Posterior cingulate gyrus (tissue), 11 donors: ENCODE measurements at places on chromosomes 6 and 20.

- DNase-seq: no peak
Measured at GRCh38 chr6:134511984-134512683, 194.2 kb upstream of the SGK1 start.

DNA sequence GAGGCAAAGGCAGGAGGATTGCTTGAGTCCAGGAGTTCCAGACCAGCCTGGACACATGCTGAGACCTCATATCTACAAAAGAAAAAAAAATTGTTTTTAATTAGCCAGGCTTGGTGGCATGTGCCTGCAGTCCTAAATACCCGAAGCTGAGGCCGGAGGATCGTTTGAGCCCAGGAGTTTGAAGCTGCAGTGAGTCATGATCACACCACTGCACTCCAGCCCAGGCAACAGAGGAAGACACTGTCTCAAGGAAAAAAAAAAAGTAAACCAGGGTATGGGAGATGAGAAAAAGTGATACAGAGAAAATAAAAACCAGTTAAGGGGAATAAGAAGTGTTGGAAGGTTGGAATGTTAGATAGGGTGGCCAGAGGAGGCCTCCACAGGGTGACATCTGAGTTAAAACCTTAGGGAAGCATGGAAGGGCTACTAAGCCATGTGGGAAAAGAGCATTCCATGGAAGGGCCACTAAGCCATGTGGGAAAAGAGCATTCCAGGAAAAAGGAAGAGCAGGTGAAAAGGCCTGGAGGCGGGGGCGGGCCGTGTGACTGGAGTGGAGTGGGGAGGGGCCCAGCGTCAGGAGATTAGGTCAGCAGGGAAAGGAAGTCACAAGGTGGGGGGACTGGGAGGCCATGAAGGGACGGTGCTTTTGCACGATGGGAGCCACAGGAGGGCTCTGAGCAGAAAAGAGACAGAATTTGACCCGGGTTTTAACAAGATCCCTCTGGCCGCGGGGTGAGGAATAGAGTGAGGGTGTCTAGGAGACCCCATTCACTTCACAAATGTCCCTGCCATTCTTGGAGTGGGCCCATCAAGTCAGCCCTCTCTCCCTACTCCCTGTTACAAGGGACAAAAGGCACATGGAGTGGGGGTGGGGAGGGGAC, 18.3 kb downstream of the CPNE5 start:
- no peak for DNase-seq

DNA sequence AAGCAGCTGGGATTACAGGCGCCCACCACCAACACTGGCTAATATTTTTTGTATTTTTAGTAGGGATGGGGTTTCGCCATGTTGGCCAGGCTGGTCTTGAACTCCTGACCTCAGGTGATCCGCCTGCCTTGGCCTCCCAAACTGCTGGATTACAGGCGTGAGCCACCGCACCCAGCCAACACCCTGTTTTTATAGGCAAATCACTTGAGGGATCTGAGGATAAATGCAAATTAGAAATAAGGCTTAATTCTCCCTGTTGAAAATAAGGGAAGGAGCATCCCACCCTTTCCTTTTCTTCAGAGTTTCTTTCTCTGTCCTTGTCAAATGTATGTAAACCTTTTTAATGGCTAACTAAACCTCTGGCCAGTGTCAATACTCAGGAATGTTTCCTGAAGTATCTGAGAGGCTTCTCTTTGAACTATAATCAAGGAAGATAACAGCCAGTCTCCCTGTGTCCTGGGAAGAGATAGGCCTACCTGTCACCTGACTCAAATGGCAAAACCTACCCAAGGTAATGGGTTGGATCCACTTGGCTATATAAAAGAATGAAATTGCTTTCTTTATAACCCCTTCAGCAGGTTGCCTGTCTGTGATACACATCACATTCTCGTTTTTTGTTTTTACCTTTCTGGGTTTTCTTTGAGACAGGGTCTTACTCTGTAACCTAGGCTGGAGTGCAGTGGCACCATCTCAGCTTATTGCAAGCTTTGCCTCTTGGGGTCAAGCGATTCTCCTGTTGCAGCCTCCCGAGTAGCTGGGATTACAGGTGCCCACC, 64.5 kb upstream of the TNFAIP3 start:
- no peak for DNase-seq

- DNase-seq: no peak
Measured at GRCh38 chr6:19410481-19410880, 426.7 kb upstream of the ID4 start.

DNA sequence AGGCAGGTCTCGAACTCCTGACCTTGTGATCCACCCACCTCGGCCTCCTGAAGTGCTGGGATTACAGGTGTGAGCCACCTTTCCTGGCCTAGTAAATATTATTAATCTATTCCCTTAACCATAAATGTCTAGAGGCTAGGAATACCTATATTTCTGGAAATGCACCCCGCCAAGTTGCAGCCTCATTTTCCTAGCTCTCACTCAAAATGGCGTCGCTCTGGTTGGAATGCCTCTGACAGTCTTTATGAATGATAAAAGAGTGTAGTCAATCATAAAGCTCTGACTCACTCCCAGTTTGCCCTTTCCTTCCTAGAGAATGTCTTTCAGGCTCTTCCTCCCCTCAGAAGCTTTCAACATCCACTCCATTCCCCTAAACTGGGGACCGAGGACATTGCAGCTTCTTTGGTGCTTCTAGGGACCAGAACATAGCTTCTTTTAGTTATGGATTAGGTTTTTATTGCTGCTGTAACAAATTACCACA, 14.1 kb upstream of the TRIM26 start:
- DNase-seq: no peak

GRCh38 chr6:51021171-51021570, 202.5 kb downstream of the TFAP2B start:
- DNase-seq: no peak

DNA sequence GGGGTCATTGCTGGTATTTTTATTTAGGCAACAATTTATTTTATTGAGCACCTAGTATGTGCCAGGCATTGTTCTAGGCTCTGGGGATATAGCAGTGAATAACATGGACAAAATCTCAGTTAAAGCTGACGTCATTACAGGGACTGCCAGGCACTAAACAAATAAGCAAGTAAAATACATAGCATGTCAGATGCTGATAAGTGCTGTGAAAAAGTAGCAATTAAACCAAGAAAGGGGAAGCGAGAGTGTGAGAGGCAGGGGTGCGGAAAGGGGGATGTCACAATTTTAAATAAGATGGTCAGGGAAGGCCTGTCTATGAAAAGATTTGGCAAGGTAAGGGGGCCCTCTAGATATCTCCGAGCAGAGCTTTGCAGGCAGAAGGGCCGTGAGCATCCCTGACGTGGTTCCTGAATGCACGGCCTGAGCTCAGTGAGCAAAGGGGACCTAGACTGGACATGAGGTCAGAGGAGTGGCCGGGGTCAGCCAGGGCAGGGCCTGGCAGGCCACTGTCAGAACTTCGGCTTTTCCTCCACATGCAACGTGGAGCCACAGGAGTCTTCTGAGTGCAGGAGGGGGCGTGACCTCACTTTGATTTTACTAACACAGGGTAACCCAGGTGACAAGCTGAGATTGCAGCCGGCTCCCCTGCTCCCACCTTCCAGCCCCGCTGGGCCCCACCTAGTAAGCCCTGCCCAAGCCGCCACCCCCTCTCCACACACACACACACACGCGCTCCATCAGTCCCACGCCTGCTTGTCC, 24.2 kb upstream of the SIRPA start:
- no peak for DNase-seq

DNA sequence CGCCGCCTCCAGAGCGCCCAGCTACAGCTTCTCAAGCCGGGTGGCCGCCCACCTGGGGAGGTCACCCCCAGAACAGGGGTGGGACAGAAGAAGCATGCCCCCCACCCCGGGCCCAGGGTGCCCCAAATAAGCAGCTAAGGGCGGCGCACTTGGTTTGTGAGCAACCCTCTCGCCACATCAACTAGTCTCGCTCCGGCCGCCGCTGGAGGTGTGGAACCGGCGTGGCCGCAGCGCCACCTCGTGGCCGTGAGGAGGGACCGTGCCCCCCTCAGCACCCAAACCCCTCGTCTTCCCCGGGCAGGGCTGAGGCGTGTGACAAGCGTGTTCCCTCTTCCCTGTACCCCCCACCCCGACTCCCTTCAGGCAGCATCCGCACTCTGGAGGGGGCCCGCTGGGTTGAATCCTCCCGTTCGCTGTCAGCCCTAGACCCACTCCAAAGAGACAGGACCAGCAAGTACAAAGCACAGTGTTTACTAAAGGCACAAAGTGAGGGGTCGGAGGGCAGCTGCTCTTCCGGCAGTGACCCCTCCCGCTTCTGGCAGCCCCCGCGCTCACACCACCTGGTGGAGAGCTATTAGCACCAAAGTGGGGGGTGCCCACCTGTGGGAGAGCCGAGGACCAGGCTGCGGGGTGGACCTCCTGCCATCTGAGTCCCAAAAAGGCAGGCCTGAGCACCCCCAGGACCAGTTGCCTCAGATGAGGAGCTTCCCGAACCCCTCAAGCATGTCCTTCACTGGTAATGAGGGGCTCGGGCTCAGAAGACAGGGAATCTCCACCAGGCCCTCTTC, 45.4 kb downstream of the MDFI start:
- peak; percentile 71 for DNase-seq

- DNase-seq: no peak
Measured at GRCh38 chr6:14192216-14192788, 74.7 kb downstream of the CD83 start.

- DNase-seq: no peak
Measured at GRCh38 chr6:106275692-106276091, 49.9 kb downstream of the ATG5 start.

DNA sequence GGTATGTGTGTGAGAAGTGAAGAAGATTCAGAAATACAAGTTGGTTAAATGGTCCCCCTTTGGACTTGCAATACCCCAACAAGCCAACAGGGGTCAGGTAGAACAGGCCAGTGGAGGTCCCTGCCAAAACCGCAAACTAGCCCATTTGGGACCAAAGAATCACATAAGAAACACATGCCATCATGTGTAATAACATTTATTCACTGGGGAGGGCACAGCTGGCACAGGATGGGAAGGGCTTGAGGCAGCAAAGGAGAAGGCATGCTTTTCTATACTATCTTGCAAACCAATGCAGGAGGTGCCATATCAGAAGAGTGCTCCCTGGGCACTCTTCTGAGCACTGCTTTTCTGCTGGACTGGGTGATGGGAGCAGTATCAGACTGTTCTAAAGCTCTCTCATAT, 116.1 kb upstream of the TRAF3IP2 start:
- no peak for DNase-seq

DNA sequence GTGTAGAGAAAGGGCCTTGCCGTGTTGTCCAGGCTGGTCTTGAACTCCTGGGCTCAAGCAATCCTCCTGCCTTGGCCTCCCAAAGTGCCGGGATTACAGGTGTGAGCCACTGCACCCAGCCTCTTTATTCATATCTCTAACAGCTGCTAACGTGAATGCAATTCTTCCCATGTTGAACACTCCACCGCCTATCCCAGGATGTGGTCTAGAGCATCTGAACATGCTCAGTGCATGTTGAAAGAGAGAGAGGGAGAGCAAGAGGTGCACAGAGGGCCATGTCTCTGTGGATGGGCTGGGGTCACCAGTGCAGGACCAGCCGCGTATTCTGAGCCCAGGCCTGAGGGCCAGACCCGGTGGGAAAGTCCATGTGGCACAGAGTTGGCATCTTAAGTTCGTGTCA, 12.8 kb downstream of the TUBB2A start:
- DNase-seq: no peak

GRCh38 chr6:34514112-34514511, 42.0 kb downstream of the SPDEF start:
- peak; percentile 8 for DNase-seq

- DNase-seq: no peak
Measured at GRCh38 chr20:54062812-54063280, 7.5 kb downstream of the BCAS1 start.

GRCh38 chr6:52331793-52332457, 30.0 kb upstream of the PAQR8 start:
- DNase-seq: no peak

DNA sequence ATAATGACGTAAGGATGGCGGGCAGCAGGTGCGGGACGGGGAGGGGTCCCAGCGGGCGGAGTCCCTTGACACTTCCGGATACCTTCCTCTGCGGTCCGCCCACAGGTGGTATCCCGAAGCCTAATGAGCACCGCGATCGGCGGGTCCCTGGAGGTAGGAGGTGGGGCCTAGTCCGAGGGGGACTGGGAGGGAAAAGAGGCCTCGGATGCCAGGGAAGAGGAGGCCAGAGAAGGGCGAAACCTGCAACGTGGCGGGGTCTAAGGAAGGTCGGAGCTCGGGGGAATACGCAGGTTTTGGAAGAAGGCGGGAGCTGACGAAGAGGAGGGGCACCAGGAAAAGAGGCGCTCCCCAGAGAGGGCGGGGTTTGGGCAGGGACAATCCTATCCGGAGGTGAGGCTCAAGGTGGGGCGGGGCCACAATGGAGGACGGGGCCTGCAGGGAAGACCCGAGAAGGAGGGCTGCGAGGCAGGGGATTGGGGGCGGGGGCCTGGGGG, 3.7 kb downstream of the PRSS16 start:
- peak; percentile 95 for DNase-seq

DNA sequence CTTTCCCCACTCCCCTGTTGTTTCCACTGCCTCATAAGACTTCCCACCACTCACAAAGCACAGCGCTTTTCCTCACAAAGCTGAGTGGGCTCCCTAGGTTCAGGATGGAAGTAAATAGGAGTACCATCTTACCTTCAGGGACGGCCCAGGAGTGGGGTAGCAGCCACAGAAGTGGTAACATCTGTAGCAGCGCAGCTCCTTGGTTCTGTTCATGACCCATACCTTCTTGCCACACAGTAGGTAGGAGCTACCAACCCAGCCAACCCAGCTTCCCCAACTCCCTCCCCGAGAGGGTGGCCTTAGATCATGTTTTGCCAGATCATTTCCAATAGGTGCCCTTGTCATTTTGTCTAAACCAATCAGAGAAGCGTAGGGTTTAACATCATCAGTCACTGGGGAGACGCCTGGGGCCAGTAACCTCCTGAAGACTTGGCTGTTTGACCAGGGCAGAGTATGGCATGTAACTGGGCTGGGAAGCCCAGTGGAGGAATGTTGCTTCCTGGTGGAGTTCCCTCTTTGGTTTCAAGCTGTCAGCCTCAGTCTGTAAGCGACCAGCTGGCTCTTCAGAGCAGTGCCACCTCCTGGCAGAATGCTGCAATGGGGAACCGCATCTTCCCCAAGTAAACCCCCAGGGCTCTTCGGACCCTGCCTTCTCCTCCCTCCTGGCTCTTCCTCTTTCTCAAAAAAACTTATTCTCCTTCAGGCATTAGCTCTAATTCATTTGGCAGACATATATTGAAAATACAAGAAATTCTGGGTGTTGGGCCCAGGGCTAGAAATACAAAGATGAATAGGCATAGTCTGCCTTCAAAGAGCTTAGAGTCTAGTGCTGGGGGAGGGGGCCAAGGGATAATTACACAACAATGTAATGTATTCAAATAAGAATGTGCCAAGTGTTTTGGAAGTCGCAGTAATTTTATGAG, at the start of gene HLA-DMA:
TSS of gene HLA-DMA (minus strand) at position 281 of the 923 bp plus-strand sequence. CDS start at position 220, 61 bp downstream.
- DNase-seq: peak; percentile 41

DNA sequence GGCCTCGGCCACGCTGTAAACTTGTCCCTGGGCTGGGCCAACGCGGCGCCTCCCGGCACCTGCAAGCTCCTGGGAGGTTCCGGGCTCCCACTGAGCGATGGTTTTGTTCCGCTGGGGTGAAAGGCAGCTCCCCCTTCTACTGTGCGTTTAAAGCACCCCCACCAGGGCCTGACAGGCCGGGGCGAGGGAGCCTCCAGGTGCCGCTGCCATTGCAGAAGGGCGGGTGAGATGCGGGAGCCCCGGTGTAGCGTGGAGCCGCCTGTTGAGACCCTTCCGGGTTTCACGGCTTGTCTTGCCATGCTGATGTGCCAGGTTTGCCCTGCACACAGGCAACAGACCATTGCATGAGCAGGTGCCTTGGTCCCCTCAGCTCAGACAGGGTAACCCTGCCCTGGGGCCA, 2.9 kb downstream of the COL20A1 start:
- DNase-seq: no peak
